ENCODE measurements at places on chromosomes 1 and 21.
A peak's percentile ranks its signal among the peaks of the same experiment; 100 is the strongest.

- no peak for DNase-seq
These were observed 344.9 kb upstream of the RUNX1 start for GRCh38 chr21:35394049-35394448.

- DNase-seq = no peak
These were observed 21.0 kb downstream of the PRKAA2 start for GRCh38 chr1:56666112-56666608.

GRCh38 chr21:17798796-17799195 is 20.4 kb downstream of the C21orf91 start:
- DNase-seq = no peak

DNA sequence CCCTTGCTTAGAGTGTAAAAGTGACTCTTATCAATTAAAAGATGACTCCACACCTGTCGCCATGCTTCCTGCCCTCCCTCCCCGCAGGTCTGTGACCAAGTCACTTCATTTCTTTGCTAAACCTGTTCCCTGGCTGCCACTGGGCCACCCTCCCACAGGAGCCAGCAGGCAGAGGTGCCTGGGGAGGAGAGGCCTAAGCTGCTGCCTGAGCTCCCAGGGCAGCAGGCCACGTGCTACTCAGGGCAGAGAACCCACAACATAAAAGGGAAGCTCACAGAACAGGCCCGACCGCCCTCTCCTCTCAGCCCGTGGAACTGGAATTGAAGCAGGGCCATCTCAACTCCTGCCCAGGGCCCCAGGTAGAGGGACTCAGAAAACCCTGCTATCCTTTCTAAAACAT is 4.9 kb downstream of the C1orf198 start:
- no peak for DNase-seq

- DNase-seq = no peak
These were observed 433.6 kb downstream of the PTPRU start for GRCh38 chr1:29669912-29670311.

- no peak for DNase-seq
These were observed 40.1 kb downstream of the DSTYK start for GRCh38 chr1:205171369-205171768.

GRCh38 chr1:108819878-108820277 is 37.0 kb downstream of the AKNAD1 start:
- no peak for DNase-seq

DNA sequence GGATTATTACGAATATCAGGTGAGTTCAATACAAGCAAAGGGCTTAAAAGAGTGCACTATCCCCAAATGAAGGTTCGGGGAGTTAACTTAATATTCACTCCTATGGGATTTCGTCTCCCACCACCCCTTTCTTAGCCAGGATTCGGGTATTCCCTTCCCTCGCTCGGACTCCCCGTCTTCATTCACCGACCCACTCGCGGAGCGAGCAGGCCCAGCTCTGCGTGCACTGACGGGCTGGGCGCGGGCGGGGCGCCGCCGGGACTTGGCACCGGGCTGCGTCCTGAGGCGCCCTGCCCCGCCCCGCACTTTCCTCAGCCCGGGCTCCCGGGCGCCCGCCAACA is 7.7 kb upstream of the MPZL1 start:
- DNase-seq = no peak

DNA sequence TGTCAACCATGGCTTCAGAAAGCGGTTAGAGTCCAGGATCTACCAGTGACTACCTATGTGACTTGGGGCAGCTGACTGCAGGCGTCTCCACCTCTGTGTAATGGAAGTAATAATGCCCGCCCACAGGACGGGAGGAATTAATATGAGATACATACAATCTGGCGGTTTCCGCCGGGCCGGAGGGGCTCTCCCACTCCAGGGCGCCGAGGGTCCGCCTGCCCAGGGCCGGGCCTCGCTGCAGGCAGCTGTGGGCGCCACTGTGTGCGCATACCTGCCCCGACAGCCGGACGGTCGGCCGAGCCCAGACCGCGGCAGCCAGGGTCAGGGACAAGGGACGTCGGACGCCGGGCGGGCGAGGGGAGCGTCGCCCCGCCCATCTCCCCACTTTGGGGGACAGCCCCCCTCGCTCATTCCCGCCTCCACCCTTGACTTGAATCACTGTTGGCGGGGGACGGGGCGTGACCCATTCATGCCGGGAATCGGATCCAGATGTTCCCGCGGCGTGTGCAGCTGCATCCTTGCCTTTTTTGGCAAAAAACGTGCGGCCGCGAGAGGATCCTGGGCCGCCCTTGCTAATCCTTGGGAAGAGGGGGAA is 6.0 kb upstream of the SF3A3 start:
- peak; percentile 13 for DNase-seq

GRCh38 chr1:155695072-155695471 is 6.2 kb downstream of the DAP3 start:
- no peak for DNase-seq

GRCh38 chr1:178501705-178502329 is 5.1 kb upstream of the CLEC20A start:
- peak; percentile 30 for DNase-seq

DNA sequence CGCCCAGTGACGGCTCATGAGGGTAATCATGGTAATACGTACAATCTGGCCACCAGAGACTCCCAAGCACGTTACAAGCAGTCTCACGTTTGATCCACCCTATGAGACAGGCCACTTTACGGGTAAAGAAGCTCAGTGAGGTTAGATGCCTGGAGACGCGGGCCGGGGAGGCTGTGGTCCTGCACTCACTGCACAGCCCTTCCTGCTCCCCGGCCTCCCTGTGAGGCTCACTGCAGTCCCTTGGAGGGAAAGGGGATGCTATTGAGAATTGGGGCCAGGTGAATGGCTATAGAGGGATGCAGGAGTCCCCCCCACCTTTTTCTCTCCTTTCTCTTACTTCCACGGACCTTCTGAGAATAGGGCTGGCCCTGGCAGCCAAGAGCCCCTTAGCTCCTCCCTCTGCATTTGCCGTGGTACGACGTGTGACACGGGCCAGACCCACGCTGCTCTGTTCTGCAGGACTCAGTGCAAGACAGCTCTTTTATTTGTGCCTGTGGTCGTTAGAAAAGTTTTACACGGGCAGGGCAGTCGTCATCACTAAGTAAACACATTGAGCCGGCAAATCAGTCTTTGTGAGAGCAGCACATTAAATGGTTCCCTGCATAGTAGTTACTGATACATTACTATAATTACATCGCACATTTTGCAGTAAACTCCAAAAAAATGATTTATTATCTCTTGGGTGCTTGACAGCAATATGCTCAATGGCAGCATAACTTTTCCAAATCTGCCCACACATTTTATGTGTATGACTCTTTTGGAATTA is 18.8 kb downstream of the KIF26B start:
- no peak for DNase-seq

GRCh38 chr1:240423246-240423924 is 188.6 kb downstream of the GREM2 start:
- no peak for DNase-seq

GRCh38 chr1:59173721-59174120 is 123.2 kb upstream of the FGGY start:
- no peak for DNase-seq

- no peak for DNase-seq
These were observed at the start of gene SPRR2D for GRCh38 chr1:153040950-153041631. Gene SPRR2D (minus strand): TSS chr1:153041120. CDS start chr1:153040346, 774 bp downstream.

DNA sequence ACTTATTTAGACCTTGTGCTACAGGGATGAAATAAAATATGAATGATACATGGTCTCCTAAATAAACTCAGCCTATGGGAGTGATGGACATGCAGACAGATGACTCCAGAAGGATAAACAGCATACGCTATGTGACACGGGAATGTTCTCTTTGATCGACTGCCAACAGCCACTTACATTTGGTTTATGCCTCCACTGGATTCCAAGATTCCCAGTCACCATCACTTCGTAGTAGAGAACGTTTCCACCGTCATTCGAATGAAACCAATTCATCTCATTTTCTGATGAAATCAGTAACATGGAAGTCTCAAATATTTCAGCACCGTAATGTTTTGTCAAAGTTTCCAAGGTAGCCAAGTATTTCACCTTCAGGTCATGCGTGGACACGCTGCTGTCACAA is 99.7 kb downstream of the JAK1 start:
- no peak for DNase-seq

GRCh38 chr1:62673629-62674028 is 14.6 kb downstream of the DOCK7 start:
- DNase-seq = no peak

DNA sequence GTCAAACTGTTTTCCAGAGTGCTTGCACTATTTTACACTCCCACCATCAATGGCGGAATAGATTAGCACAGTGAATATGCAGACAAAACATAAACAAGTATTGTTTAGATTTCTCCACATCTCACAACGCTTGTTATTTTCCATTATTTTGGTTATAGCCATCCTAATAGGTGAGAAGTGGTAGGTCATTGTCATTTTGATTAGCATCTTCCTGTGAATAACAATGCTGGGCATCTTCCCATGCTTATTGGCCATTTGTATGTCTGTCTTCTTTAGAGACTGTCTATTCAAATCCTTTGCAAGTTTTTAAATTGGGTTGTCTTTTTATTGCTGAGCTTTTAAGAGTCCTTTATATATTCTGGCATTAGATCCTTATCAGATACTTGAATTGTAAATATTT is 54.7 kb downstream of the LRRC71 start:
- DNase-seq = no peak

GRCh38 chr1:247172996-247173395 is 1.2 kb upstream of the ZNF124 start:
- DNase-seq = no peak

DNA sequence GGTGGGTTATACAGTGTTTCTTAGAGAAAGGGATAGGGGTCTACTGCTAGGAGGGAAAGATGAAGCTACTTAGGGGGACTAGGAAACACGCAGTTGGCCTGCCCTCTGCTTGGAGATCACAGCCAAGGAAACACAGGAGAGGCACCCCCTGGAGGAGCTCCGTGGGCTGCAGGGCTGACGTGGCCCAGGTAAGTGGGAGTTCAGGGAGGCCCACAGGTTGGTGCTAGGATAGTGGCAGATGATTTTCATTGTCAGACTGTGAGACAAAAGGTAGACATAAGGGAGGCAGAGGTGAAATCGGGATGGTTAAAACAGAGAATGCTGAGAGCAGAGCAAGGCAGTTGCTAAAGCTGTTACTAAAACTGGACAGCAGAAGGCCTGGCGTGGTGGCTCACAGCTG is 463.0 kb downstream of the DSCAM start:
- no peak for DNase-seq

GRCh38 chr1:37028981-37029617 is 5.2 kb downstream of the GRIK3 start:
- DNase-seq = no peak

- DNase-seq = no peak
These were observed 569.0 kb downstream of the DPYD start for GRCh38 chr1:97351846-97352245.

DNA sequence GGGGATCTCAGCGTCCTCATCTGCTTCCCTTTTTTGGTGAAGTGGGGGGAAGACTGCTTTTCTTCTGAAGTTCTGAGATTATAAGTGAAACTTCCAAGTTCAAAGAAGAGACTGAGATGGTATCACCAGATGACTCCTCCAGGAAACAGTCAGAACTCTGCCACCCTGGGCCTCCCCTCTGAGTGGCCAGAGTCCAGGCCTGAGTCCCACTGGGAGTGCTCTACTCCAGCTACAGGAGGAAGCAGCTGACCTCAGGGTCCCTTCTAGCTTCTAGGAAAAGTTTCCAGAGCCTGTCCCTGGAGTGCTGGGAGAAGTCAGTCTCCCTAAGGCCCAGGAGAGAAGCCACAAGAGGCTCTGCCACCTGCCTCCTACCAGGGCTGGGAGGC is 104.7 kb downstream of the CASZ1 start:
- no peak for DNase-seq

GRCh38 chr1:6091823-6092109 is 46.1 kb downstream of the KCNAB2 start:
- DNase-seq = no peak

- no peak for DNase-seq
These were observed 8.1 kb downstream of the UTP25 start for GRCh38 chr1:209835782-209836298.

- peak; percentile 99 for DNase-seq
These were observed at the start of gene PPT1 for GRCh38 chr1:40096977-40097782. Gene PPT1 (minus strand): TSS chr1:40097252. CDS start chr1:40097238, 14 bp downstream.

DNA sequence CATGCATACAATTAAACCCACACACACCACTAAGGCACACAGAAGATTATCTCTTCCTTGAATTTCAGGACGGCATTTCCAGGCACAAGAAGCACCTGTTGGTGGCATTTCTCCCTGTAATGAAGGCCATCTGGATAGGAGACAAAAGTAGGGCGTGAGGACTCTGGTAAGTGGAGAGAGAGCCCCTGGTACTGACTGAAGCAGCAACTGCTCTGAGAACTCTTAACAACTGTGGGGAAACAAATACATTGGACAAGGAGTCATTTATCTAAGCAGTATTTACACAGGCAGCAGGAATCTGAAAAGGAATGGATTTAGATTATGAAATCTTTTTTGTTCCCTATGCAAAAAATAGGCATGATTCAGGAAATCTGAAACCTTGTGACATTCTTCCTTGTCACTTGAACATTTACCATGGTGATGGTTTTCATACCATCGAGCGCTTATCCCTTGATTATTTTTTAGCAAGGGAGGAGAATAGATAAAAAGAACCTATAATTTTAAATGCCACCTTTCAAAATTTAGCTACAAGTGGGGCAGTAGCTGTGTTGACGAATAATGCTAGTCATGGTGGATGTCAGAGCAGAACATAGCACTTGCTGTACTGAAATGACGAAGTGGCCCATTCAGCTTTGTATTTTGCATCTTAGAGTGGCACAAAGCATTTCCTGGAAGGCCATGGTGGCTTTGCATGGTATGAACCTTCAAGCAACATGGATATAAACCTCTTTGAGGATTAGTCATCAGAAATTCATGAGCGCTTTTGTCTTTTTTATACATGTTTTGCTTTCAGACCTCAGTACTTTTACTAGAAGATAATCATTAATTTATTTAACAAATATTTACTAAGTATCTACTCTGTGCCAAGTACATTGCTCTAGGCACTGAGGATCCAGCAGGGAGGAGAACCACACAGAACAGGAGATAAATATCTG is 362.0 kb downstream of the ADGRL2 start:
- no peak for DNase-seq

GRCh38 chr1:112297536-112297935 is 98.5 kb upstream of the CTTNBP2NL start:
- no peak for DNase-seq

GRCh38 chr1:161193561-161194235 is 5.2 kb downstream of the ADAMTS4 start:
- DNase-seq = no peak

DNA sequence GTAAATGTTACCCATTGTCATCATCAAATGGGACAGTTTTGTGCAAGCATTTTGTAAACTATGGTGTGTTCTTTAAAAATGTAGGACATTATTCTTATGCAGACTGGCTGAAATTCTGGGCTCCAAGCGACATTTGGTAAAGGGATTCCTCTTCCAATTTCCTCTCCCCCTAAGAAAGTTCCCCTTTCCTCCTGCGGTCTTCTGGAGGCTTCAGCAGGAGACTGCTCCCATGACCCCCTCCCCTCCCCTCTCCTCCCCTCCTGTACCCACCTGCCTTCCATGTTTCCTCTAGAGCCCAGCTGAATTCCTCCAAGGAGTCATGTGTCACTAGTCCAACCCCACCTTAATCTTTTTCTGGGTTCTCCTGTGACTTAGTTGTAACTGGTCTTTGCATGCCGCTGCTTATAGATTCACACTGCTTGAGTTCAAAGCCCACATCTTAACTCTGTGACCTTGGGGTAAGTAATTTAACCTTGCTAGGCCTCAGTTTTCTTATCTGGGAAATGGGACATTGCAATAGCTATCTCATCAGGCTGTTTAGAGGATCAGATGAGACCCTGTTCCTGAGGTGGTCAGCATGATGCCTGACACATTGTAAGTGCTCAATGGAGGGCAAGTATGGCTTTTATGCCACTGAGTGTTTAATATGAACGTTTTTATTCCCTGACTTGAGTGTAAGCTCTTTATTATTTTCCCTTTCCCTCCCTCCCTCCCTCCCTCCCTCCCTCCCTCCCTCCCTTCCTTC is 69.9 kb upstream of the WDR26 start:
- no peak for DNase-seq

All from NCI-H748 treated with DMSO at 0.1 percent for 48 hours (cell line).